ENCODE measurements at places on chromosomes 2 and 18. TPM values are rescaled to one million over a fixed set of nuclear protein-coding genes. Genes with fewer than 3 reads are reported as not detected.

The SPATA3 gene
- total RNA-seq: not detected

The MAP3K20 gene
- 0.74 TPM for total RNA-seq

The CRYGB gene
- not detected for total RNA-seq

The TRABD2A gene
- total RNA-seq: 168 TPM

The FARP2 gene
- 22.9 TPM for total RNA-seq

The ZNF521 gene
- not detected for total RNA-seq
